PC-9 (cell line): ENCODE measurements at places on chromosomes 5 and 9.

DNA sequence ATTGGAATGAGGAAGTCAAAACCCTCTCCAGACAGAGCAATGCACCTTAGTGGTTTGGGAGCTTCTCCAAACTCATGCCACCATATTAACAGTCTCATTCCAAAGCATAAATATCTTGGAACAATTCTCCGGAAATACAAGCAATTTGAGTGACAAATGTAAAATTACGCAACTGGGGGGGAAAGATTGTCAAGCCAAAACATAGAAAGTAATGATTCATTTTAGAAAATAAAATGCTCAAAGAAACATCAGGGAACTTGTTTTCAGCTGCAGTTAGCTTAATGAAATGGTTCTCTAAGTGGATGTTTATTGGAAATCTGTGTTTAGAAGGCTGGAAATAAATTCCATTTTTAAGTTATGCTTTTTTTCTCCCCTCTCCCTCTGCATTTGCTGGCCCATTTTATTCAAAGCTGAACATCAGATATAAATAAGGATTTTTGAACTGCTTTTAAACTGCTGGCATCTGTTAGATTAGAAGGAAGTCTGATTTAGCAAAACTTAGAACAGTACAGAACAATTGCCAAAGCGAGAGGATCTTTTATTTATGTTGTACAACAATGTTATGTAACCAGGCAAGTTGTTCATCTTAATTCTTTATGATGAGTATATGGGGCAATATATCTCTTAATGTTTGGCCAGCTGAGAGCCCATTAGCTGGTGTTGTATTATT lies 551.9 kb downstream of the PRELID2 start:
- DNase-seq = no peak

GRCh38 chr5:127872494-127872893 lies 169.3 kb downstream of the CCDC192 start:
- DNase-seq = no peak

- no peak for DNase-seq
These were observed 801 bp upstream of the PRSS3 start for GRCh38 chr9:33794560-33794959.

DNA sequence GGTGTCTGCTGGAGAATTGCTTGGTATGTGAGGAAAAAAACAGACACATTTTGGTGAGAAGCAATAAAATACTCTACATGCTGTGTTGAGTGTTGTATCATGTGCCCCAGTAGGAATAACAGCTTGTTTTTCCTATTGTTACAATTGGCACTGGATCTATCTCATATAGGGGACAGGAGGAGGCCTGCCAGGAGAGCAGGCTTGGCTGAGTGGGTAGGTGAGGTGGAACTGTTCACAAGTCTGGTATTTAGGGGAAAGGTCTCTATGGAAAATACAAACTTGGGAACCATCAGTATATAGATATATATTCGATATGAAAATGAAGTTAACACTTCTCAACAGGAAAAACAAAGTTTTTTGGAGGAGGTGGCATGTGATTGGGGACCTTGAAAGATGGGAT lies 9.5 kb upstream of the SH3TC2 start:
- no peak for DNase-seq

- no peak for DNase-seq
These were observed 342.5 kb upstream of the MPDZ start for GRCh38 chr9:13621872-13622564.

DNA sequence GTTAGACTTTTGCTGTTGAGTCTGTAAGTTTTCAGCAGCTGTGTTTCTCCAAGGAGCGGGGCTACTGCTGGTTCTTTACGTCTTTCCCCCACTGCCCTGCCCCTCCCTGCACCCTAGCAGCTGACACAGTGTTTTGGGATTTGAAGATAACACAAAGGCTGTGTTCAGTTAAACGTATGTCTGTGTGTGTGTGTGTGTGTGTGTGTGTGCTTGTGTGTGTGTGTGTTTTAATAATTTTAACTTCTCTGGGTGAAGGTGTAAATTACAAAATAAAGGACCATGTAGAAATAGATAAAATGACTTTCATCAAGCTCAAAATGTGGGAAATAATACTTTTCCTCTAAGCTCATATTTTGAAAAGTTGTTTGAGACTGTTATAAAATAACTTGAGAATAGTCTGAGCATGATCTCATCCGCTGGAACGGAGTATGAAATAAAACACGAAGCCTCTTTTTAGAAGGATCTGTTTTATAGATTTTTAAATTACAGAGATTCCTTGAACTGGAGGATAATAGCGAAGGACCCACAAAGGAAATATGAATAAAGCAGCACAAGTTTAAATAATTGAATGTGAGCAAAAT lies 10.9 kb downstream of the ABL1 start:
- no peak for DNase-seq

- DNase-seq = no peak
These were observed 120.2 kb downstream of the KIAA0825 start for GRCh38 chr5:94498199-94498598.

GRCh38 chr9:34562135-34562745 lies 27.3 kb downstream of the CNTFR start:
- DNase-seq = no peak

DNA sequence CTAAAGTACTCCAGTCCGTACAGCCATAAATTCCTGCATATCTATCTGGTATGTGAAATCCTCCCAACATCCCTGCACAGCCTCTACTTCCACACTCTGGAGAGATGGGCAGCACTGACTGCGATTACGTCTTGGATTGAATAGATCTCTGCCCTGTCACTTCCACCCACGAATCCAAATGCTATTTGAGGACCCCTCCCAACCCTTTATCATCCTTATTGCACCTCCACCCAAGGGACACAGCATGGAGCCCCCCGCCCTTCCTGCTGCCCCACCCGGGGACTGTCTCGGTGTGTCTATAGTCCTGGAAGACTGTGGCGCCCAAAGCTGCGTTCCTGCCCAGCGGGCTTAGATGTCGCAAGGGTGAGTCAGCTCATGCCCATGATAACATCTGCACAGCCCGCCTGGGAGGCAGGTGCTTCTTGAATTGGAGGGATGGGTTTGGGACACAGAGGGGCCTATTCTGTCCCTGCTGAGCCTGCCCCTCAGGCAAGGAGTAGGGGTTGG lies 105.7 kb upstream of the HAND1 start:
- DNase-seq = peak; percentile 91

- DNase-seq = peak; percentile 68
These were observed 2.3 kb downstream of the ADRB2 start for GRCh38 chr5:148828511-148829247.

GRCh38 chr9:8430945-8431344 lies 631.4 kb upstream of the DMAC1 start:
- DNase-seq = no peak

DNA sequence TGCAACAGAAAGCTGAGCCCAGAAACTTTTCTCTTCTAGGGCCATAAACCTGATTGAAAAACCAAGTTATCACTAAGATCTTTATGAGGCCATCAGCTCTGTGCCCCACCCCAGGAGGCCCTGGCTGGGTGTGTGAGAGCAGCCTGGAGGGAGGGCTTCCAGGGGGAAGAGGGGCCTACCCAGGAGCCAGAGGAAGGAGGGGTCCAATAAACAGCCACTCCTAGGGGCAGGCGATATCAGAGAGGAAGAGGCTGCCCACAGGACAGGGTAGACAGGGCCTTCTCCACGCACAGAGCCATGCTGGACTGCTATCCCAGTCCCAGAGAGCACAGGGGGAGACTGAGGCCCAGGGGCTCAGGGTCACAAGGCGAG lies 4.5 kb upstream of the CDX1 start:
- no peak for DNase-seq

GRCh38 chr5:45512521-45512920 lies 183.7 kb downstream of the HCN1 start:
- no peak for DNase-seq

DNA sequence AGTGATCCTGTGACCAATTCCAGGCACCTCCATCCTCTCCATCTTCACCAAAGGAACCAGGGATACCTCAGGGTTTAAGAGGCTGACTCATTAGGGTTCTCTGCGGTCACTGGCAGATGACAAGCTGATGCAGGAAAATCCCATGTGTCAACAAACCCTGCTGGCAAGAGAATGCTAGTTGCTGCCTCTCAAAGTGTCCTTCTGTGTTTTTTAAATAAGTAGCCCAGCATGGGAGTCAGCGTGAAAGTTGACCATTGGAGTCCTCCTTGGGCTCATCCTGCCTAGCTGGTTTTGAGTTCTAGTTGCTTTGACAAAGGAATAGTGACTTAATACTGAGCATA lies 200.2 kb downstream of the SLIT3 start:
- DNase-seq = no peak

DNA sequence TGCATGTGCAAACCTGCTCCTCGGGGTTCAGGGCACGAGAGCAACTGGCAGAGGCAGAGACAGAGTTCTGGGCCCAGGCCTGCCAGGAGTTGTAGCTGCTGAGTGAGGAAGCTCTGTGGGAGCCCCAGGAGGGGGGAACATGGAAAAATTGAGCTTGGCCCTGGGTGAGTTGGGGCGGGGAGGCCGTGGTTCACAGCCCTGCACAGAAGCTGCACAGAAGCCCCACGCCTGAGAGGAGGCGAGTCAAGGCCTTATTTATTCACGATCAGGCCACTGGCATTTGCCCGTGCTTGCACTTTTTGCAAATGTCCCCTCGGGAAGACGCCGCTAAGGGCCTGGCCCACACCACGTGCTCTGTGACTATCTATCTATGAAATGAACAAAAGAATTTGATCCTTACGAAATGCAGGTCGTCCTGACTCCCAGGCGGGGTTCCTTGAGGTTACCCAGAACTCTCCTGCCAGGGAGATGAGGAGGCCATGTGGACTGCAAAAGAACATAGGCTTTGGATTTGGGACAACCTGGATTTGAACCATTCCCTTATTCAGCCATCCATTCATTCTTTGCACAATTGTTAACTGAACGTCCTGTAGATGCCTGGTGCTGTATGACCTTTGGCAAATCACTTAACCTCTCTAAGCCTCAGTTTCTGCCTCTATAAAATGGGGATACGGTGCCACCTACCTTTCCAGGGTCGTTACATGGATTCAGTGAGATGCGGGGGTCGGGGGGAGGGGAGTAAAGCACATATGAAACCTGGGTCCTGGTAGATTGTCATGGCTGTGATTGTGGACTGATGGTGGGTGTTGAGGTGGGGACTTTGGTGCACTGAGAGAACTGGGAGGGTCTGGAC lies 17.9 kb downstream of the COL27A1 start:
- DNase-seq = no peak

DNA sequence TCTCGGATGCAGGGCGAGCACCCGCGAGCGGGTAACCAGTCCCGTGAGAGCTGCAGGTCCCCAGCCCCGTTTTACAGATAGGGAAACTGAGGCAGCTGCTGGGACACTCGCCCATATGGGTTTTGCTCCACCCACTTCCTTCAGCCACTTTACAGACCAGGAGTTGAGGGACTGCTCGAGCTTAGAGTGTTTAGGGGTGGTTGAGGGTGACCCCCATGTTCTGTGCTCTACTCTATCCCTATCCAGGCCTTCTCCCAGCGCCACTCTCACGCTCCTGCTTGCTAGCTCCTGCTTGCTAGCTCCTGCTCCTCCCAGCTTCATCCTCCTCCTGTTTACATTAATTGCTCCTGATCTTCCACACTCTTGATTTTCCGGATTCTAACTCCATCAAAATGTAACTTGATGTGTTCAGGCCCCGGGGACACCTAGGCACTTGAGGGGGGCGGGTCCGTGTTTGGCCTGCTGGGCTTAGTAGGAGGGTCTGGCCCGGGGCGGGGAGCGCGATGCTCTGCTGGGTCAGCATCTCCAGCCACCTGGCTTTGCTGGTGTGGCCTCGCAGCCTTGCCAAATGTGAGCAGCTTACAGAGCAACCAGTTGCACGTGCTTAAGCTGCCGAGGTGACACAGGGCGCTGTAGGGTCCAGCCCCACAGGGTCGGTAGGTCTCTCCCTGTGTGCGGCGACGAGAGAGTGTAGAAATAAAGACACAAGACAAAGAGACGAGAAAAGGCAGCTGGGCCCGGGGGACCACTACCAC lies 1.5 kb upstream of the PTGES2 start:
- no peak for DNase-seq

- no peak for DNase-seq
These were observed 90.2 kb upstream of the SNCAIP start for GRCh38 chr5:122221857-122222256.

DNA sequence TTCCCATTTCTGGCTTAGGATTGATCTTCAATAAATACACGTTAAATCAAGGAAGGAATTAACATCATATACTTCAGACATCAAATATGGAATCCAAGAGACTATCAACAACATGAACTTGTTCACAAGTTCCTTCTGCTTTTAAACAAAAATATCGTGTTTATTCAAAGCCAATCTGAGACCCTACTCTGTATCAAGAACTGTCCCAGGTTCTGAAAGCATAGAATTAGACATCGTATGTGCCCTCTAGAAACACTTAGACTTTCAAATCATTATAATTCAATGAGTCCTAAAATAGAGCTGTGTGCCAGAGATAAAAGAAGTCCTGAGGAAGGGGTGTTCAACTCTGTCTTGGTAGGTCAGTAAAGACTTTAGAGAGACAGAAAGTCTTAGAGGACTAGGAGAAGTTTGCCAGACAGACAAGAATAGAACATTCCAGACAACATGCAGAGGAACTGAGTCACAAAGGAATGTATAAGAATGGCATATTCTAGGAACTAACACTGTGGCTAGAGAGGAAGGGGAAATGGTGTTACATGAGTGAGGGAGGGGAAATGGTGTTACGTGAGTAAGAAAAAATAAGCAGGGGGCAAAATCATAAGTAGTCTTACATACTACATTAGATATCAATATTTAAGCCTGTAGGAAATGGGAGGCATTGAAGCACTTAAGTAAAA lies 2.9 kb downstream of the TPD52L3 start:
- no peak for DNase-seq

- no peak for DNase-seq
These were observed 91.6 kb downstream of the CFAP90 start for GRCh38 chr5:7759257-7759871.

DNA sequence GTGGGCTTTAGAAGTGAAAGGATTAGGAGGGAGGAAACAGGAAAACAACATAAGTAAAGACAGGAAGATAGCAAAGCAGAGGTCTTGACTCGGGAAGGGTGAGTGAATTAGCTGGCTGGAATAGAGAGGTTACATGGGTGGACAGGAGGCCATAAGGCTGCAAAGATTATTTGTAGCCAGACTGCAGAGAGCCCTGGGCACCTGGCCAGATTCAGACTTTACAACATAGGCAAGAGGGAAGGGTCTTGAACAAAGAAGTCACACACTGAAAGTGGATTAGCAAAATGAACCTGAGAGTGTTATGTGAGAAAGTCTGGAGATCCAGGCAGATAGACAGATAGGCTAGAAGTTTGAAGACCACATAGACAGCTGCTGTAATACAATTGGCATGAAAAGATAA lies 29.7 kb upstream of the CER1 start:
- DNase-seq = no peak

- no peak for DNase-seq
These were observed 209.5 kb downstream of the MEF2C start for GRCh38 chr5:88673253-88674105.
